Hippocampal formation (tissue), 2 donors: ENCODE measurements at places on chromosomes 7 and 10.

GRCh38 chr7:5216931-5217330 lies 26.9 kb downstream of the WIPI2 start:
- no peak for DNase-seq

- no peak for DNase-seq
Measured at GRCh38 chr10:131979821-131980270, 1.9 kb downstream of the BNIP3 start.

- DNase-seq, result no peak
Measured at GRCh38 chr7:155928583-155928982, 116.3 kb upstream of the SHH start.

GRCh38 chr7:74063223-74063641 lies 20.4 kb upstream of the LIMK1 start:
- no peak for DNase-seq

GRCh38 chr10:75375838-75376237 lies 25.7 kb downstream of the ZNF503 start:
- peak; percentile 15 for DNase-seq

DNA sequence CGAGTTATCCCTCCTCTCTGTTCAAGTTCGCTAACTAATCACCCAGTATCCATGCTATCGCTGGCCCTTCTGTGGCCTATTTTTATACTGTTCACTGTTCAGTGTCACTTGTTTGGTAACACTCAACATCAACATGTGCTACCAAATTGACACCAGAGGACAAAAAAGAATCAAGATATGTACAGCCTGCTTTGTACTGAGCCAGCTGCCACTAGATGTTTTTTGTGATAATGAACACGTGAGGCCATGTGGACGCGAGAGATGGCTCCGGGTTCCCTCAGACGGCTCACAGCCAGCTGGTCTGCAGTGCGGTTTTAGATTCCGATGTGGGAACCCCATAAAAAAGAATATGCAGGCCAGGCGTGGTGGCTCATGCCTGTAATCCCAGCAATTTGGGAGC lies 21.2 kb downstream of the CAV1 start:
- DNase-seq, result no peak

- DNase-seq, result no peak
Measured at GRCh38 chr7:69780379-69780778, 182.1 kb downstream of the AUTS2 start.

DNA sequence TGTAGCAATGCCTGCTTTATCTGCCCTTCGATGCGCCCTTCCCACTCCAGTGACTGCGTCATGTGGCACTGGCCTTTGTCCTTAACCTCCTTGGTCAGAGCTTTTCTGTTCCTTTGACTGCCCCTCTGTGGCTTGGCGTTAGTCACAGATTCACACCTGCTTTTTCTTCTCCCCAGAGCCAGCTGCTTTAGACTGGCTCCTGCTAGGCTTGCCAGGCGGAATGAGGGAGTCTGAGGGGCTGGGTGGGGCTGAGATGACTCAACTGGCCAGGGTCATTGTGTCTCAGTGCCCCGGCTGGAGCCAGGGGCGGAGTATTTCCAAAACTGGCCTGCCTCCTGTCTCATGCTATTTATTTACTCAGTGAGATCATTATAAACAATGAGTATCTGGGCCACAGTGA lies 194.1 kb downstream of the EMX2 start:
- DNase-seq, result no peak

DNA sequence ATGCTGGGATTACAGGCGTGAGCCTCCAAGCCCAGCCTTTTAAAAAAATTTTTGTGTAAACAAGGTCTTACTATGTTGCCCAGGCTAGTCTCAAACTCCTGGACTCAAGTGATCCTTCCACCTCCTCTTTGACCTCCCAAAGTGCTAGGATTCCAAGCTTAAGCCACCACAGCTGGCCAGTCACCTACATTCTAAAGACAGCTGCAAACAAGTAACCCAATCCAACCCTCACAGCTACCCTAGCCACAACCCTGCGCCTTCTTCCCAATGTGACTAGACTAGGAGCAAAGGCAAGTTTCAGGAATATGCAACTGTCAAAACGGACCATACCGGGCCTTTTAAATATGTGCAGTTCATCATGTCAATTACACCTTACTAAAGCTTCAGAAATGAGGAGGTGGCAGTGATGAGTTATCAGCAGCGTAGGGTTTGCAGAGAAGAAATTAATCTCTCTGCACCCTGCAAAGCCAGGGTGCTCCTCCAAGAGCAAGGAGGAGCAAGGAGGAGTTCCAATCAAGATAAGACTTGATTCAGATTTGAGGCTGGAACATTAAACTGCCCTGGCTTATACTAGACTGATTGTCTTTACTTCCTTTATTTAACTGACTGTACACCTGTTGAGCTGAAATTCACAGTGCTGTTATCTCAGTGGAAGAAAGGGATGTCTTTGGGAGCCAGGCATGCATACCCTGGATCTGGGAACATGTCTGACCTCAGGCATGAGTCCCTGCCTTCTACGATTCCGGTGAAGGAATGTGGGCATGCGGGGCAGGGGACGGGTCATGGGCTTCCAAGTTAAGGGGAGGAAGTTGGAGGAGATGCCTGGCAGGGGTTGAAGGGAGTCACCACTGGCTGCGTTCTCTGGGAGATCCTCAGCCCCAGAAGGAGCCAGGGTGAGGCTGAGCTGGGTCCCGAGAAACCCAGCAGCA lies 15.5 kb upstream of the TMEM120A start:
- DNase-seq, result no peak

DNA sequence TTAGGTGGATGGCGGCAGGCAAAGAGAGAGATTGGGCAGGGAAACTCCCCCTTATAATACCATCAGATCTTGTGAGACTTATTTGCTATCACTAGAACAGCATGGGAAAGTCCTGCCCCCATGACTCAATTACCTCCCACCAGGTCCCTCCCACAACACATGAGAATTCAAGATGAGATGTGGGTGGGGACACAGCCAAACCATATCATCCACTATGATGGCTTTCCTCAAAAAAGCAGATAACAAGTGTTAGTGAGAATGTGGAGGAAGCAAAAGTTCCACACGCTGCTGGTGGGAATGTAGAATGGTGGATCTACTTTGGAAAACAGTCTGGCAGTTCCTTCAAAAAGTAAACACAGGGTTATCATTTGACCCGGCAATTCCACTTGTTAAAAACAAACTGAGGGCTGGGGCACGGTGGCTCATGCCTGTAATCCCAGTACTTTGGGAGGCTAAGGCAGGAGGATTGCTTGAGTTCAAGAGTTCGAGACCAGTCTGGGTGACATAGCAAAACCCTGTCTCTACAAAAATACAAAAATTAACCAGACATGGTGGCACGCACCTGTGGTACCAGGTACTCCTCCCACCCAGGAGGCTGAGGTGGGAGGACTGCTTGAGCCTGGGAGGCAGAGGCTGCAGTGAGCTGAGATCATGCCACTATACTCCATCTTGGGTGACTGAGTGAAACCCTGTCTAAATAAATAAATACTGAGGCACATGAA lies 161.4 kb upstream of the EEPD1 start:
- DNase-seq, result no peak

- DNase-seq, result no peak
Measured at GRCh38 chr7:159022238-159022993, 122.3 kb downstream of the VIPR2 start.

GRCh38 chr7:155869784-155870076 lies 57.5 kb upstream of the SHH start:
- DNase-seq, result no peak

- DNase-seq, result no peak
Measured at GRCh38 chr7:134712196-134712595, 65.5 kb downstream of the BPGM start.

DNA sequence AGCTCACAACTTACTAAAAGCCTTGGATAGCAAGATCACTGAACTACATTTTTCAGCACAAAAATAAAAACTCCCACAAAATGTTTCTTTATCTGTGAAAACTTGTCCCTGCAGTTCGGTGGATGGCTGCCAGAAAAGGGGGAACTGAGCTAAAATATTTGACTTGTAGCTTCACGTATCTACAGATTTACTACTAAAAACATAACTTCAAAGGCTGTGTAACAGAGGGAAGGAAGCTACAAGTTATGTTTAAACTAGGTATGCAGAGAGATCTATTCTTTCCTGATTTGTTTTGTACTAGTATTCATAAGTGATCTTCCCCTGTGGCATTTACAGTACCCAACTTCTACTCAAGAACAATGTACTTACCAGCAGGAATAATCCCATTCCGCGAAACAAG lies 25.1 kb downstream of the SGCE start:
- DNase-seq, result no peak

DNA sequence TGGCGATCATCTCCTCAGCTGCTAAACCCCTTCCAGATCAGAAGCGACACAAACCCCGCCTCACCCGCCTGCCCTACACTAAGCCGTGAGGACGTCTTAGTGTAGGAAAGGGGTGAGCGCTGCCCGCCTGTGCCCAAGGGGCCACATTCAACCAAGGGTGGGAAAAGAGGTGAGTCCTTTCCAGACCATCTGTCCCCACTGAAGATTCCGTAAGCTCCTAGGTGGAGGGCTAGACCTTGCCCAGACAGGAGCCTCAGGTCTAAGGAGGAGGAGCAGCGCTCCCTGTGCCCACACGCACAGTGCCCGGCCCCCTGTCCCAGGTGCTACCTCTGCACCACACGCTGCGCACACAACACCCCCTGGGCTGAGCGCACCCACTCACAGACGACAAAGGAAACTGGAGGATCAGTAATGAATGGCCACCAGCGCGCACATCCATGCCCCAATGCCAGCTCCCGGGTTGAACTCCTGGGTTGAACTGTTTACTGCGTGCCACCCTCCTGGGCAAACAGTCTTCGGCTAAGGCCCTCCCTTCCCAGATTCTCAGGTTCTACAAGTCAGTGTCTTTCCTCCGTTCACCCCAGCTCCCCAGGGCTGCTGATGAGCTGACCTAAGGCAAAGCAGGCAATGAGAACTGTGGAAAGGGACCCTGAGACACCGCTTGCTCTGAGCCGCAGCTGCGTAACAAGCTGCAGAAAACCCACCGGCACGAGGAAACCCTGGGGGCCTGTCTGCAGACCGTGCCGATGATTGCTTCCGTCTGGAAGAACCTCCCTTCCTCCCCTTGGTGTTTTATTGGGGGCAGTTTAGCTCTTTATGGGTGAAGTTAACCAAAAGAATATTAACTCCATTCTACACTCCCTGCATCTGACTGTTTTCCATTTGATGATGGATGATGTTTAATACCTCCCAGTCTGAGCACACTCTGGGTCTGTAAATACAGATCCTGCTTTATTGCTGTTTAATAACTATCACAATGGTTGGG lies 185.9 kb downstream of the MAD1L1 start:
- DNase-seq, result no peak

DNA sequence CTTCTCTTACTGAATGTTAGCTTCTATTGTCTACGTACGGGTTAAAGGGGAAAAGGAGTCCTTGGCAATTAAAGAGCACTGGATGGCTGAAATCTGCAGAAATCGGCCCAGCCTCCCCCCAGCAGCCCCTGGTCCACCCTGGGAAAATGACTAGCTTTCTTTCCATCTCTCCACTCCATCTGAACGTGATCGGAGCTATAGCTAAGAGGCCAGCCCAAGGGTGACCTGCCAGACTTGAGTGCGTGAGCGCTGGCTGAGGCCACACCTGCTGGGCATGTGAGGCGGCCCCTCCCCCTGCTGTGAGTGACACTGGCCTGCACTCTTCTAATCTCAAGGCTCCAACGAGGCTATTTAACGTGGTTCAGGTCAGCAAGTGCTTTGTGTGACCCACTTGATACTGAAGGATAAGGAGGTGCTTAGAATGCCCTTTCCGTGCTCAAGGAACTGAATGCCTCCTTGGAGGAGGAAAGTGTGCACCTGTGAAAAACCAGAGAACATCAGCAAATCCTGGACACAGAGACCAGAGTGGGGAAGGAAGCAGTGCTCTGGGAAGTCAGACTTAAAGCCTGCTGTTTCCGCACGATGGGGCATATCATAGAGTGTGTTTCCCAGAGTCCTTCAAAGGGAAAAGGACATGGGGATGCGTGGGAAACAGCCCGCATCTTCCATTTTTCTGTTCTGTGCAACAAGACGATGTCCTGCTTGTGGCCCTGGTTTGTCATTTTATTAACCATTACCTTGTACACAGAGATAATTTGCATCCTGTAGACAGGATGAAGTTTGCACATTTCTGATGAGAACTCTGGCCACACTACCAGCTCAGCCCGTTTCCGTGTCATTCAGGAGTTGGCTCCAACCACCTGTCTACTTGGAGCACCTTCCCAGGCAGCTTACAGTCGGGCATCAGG lies 12.5 kb upstream of the MNX1 start:
- no peak for DNase-seq

DNA sequence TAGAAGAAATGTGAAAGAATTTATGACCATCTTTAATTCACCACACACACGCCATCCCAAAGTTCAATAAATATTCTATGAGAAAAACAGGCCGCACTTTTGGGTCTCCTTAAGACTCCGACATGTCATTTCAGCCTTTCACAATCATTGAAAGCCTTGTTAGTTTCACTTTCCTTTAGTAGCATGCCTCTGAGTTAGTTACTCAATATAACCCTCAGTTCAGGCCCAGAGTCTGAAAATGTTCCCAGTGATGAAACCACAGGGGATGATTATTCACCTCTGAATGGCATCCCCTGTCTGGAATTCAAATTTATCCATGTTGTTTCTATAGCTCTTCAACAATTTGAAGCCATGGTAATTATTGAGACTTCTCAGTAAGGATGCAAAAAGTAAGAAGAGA lies 278.1 kb upstream of the NRP1 start:
- peak; percentile 1 for DNase-seq

- no peak for DNase-seq
Measured at GRCh38 chr10:119725517-119725827, 378 bp upstream of the INPP5F start.

- DNase-seq, result no peak
Measured at GRCh38 chr7:148571381-148571780, 19.2 kb upstream of the C7orf33 start.

GRCh38 chr7:31772211-31772610 lies 85.2 kb downstream of the PPP1R17 start:
- no peak for DNase-seq

- DNase-seq, result peak; percentile 34
Measured at GRCh38 chr10:96334616-96335526, 23.9 kb downstream of the OPALIN start.

- no peak for DNase-seq
Measured at GRCh38 chr10:5940807-5941218, 36.5 kb downstream of the IL15RA start.

- no peak for DNase-seq
Measured at GRCh38 chr10:30705101-30705624, 75.6 kb upstream of the LYZL2 start.
